ENCODE measurements at places on chromosomes 11 and 22.

DNA sequence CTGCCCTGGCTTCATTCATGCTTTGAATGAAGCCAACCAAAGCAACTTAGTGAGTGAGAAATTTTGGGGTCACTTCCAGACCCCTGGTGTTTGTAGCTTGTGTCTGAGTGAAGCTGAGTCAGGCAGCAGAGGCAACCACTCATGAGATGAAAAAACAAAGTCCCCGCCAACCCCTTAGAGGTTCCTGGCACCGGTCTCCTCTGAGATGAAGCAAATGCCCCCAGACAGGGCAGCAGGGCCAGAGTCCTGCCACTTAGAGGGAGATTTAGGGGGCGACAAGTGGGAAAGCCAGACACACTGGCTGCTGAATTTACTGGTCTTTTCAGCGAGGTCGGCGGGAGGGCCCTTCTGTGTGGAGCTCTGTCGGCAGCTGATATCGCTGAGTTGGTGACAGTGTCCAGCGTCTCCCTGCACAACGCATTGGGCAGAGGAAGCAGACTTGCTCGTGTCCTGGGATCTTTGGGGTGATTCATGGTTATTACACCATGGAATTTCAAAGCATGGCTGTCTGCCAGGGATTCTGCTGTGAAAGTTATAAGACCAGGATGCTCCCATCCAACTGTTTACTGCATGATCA lies 482.6 kb downstream of the MIAT start:
- DNase-seq = no peak

- no peak for DNase-seq
These were observed 3.0 kb downstream of the ASCL2 start for GRCh38 chr11:2267306-2267850.

- no peak for DNase-seq
These were observed 13.8 kb downstream of the JAML start for GRCh38 chr11:118211006-118211405.

DNA sequence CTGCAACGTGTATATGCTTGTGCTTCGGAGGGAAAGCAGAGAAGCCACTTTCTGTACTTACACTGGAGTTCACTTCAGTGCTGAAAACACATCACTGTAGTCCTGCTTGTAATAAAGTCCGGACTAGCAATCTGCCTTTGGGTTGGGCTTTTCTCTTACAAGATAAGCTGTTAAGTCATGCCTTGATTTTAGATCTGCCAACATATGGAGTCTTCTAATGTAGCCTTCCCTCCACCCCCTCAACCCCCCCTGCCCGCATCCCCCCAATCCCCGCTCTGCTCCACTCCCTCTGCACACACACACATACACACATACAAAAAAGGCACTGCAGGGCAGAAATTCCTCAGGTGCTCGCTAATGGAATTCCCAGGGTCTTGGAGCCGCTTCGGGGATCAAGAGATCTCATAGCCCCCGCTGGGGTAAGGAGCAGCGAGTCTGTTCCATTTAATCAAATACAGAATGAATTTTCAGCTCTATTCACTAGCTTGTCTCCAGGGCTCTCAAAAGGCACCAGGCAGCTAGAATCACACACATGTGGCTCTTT lies 3.4 kb downstream of the CDON start:
- DNase-seq = no peak

DNA sequence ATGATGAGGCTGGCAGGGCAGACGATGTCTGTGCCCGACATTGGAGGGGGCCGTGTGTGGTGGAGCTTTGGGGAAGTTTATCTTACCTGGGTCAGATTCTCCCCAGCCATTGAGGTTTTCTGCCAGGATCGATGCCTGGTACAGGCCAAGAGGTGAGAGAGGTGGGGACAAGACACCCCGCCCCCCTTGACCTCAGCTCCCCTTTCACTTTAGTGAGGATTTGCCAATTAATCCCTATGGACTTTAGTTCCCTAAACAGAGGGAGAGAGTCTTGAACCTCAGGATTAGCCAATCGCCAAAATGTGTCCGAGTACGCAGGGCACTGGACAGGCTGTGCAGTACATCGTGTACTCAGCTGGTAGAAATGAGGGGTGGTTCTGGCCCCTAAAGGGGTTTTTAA lies 541 bp downstream of the HORMAD2 start:
- DNase-seq = no peak

DNA sequence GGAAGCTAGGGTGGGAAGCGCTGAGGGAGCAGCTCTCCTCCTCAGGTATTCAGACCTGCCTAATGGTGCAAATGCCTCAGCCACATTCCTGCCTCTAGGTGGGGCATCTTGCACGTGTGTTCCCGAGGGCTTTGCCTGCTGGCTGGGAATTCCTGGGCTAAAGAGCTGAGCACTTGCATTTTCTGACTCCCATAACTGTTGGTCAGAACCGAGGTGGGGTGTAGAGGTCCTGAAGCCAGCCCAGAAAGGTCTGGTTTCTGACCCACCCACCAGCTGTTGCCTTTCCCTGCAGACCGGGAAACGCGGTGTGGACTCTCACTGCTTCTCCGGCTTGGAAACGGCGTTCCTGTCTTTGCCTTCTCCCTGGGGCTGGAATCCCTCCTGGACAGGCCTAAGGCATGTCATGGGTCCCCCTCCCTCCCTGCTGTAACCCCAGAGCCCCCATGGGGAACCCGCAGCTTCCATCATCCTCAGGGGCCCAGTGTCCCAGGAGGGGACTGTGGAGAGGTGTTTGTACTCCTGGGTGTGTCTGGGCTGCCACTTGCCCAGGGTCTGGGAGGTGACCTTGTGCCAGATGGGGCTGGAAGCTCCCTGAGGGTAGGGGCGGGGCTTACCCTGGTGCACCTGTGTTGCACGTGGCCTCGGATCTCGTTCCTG lies 24.0 kb upstream of the SMIM38 start:
- DNase-seq = no peak

DNA sequence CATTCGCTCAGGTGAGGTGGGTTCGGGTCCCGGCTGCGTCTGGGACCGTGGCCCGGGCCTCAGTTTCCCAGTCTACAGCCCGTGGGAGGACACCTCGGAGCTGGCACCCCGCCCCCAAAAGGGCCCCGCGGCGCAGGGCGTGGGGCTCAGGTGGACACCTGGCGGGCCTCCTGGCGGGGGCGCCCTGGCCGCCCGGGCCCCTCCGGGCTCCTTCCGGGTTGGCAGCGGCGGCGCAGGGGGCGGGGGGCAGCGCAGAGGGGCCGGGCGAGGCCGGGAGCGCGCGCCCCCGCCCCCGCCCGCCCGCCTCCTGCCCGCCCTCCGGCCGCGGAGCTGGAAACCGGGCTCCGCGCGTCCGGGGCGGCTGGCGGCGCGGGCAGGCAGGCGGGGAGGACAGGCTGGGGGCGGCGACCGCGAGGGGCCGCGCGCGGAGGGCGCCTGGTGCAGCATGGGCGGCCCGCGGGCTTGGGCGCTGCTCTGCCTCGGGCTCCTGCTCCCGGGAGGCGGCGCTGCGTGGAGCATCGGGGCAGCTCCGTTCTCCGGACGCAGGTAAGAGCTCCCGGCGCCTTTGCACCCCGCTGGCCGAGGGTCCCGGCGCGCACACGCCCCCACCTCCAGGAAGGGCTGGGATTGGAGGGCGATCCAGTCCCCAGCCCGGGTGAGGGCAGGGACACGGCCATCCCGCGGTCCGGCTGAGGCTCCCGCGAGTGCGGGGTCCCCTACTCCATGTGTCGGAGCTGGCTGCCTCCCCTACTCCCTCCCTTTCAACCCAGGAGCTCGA lies at the start of gene EMID1:
EMID1 (plus strand) TSS at position 303 of the 778 bp plus-strand sequence; CDS start at position 446, 143 bp downstream.
- DNase-seq = no peak

- DNase-seq = no peak
These were observed 8.6 kb downstream of the DNHD1 start for GRCh38 chr11:6505577-6506240.

DNA sequence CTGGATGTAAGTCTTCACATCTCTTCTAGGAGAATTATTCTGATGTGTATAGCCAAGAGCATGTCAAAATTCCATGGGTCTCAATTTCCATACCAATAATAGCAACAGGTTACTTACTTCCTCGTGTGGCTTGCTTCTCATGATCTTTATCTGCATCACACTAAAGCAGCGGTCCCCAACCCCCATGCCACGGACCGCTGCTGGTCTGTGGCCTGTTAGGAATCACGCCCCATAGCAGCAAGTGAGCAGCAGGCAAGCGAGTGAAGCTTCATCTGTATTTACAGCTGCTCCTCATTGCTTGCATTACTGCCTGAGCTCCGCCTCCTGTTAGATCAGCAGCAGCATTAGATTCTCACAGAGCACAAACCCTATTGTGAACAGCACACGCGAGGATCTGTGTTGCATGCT lies 28.9 kb upstream of the SLC25A1 start:
- DNase-seq = no peak

DNA sequence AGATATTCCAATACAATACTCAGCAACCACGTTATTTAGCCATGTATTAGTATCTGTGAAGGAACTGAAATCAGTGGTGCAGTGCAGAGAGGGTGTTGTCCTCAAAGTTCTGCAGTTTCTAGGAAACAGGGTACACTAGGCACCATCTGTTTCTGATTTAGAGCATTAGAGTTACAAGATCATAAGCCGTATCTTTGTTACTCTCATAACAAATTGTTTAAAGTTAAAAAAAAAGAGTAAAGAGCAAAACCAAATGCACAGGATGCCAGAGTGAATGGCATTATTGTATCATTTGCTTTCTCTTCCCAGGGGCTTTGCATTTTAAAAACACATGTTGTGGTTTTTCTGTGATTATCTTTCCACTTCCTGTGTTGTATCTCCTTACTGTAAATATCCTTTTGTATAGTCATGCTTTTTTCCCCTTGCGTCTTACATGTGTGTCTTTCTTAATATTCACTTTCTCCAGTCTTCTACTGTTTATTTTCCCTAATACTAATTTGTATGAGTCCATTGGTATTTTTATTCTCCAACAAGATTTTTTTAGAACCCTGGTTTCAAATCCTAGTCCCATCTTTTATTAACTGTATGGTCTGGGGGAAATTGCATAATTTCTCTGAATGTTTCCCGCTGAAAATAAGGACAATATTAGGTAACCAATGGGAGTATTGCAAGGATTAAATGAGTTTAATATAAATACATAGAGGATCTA lies 15.2 kb upstream of the NUP160 start:
- no peak for DNase-seq

Measured in activated T-cell treated with anti-CD3 and anti-CD28 coated beads for 1 hour (primary cell).